ENCODE measurements at places on chromosomes 5 and 9.
A peak's percentile ranks its signal among the peaks of the same experiment; 100 is the strongest.

DNA sequence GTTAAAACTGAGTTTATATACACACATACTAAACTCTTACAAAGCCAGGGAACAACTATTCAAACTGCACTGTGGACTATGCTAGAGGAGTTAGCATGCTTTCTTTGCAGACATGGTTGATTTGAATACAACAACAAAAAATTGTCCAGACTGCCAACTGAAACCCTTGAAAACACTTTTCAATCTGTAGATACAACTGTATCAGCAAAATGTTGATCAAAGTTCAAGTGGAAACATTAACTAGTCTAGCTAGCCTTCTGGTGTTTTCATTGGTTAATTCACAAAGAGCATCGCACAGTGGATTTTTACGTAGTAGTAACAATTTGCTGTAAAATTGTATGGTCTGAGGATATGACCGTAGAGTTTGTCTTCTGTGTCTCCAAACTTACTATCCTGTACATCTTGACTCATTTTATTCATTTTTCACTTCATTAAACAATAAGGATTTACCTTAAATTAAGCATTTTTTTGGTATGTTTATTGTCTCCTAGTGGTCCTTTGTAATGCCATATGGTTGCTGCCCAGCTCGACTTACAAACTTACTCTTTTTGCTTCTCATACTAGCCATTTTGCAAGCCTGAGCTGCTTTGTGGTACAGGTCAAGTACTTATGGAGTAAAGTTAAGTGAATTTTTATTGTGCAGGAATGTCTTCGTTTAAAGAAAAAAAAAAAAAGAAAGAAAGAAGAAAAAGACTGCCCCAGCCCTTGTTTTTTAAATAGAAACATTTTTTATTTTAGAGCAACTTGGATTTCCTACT, 123.4 kb downstream of the ZCCHC7 start:
- DNase-seq: no peak

DNA sequence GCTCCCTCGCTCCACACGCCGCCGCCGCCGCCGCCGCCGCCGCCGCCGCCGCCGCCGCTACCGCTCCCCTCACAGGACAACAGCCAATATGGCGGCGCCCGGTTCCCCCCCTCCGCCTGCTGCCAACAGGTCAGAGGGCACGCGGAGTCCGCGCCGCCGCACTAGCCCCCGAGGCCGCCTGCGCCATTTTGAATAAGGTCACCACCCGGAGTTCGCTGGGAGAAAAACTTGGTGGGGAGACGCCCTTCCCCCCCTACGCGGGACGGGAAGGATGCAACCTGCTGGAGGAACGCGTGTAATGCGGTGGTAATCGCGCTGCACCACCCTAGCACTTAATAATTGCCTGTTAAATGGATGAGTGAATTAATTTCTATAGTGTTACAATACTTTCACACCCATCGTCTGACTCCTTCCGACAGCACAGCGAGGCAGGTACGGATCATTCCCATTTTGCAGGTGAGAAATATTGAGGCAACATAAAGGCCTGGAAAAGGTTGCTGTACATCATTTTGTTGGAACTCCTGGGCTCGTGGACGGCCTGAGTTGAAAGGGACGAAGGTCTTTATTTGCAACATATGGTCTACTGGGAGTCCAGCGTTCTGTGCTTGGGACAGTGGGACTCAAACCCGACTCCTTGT, at the start of gene FAM193B:
FAM193B (minus strand) TSS at position 90 of the 638 bp plus-strand sequence. CDS start 105 bp downstream, outside the sequence.
- peak; percentile 98 for DNase-seq

- DNase-seq: no peak
Observed at GRCh38 chr9:72827950-72828731, 124.7 kb downstream of the ALDH1A1 start.

- no peak for DNase-seq
Observed at GRCh38 chr9:682633-683508, 158.6 kb upstream of the DMRT1 start.

- DNase-seq: no peak
Observed at GRCh38 chr9:22157828-22158227, 148.7 kb upstream of the CDKN2B start.

DNA sequence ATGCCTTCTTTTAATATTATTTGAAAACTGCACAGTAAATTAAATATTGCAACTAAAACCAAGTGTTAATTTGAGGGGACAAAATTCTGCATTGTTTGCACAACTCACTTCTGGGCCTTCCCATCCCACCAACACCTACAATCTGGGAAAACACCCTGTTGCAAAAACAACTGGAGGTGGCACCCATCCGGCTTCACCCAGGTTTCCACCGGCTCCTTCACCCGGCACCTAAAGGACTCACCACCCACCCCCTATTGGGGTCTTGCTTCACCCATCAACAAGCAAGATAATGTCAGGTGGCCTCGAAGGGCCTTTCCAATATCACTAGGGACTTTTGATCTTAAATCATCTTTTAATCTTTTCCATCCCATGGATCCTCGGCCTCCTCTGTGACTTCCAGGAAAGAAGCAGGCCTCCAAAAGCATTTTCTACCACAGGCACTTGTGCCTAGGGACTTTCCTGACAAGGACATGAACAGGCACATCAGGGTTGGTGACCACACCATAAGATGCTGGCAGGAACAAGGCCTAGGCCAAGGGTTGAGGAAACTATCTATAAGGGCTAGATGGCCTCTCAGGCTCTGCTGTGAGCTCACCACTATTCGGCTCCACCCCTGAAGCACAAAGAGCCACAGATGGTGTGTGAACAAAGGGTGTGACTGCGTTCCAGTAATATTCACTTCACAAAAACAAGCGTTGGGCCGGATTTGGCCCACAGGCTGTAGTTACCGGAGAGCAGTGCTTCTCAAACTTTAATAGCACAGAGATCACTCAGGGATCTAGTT, 205.1 kb downstream of the AUH start:
- DNase-seq: no peak

GRCh38 chr5:177603631-177604030, 3.7 kb downstream of the B4GALT7 start:
- peak; percentile 46 for DNase-seq

- DNase-seq: peak; percentile 47
Observed at GRCh38 chr5:149724130-149724840, 5.8 kb upstream of the PPARGC1B start.

- no peak for DNase-seq
Observed at GRCh38 chr5:109467058-109467457, 57.3 kb upstream of the PJA2 start.

GRCh38 chr5:160467555-160468362, 46.1 kb downstream of the PTTG1 start:
- DNase-seq: peak; percentile 90

- DNase-seq: no peak
Observed at GRCh38 chr9:15191378-15191777, 115.6 kb downstream of the TTC39B start.

DNA sequence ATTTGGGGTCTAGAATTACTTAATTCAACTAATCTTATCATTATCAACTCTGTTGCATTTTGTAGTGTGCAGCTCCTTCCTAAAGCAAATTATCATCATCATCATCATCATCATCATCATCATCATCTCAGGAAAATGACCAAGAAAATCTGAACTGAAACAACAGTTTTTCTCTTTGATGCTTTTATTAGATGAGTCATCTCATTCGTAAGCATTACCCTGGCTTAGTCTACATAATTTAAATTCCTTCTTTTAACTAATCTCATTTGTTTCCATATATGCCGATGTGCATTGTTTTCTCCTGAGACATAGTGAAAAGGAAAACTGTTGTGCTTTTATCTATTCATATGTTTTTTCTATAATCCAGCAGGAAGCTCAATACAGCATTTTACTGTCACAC, 173.0 kb upstream of the PDE4D start:
- no peak for DNase-seq

Data from activated CD8-positive, alpha-beta memory T cell treated with anti-CD3 and anti-CD28 coated beads, Interleukin-2, amount 50 U/mL, for 48 hours (primary cell).